Mesenteric fat pad (tissue), 1 donor: ENCODE measurements at places on chromosomes 1 and 21.

GRCh38 chr1:64875101-64875500 lies 91.2 kb downstream of the JAK1 start:
- DNase-seq: no peak

DNA sequence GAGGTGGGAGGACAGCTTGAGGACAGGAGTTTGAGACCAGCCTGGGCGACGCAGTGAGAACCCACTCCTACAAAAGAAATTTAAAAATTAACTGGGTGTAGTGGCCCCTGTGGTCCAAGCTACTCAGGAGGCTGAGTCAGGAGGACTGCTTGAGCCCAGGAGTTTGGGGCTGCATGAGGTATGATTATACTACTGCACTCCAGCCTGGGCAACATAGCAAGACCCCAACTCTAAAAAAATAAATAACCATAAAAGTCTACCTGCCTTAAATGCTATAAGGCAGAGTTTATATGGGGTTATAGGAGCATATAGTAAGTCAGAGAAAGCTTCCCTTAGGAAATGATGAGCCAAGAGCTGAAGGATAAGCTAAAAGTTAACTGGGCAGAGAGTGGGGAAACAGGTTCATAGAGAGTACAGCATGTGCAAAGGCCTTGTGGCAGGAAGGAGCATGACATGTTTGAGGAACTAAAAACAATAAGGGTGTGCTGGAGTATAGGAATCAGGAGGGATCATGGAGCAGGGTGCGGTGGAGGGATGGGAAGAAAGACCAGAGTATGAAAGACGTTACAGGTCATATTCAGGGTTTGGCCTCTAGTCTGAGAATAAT lies 68.3 kb downstream of the ADSS2 start:
- no peak for DNase-seq

- no peak for DNase-seq
Observed at GRCh38 chr1:186301448-186301847, 73.6 kb downstream of the TPR start.

DNA sequence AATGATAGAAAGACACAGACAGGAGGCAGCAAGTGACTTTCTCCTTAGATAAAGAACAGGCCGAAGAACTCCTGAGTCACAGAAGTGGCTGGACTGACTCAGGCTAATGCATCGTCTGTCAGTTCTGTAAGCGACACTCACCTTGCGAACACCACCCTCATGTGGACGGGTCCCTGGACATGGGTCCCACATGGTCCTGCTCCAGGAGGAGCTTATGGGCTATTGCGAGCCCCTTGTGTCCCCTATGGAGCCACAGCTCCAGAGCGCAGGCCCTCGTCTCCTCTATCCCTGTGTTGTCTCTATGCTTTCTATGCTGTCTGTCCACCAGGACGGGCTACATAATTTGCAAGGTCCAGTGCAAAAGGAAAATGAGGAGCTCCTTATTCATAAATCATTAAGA lies 85.8 kb downstream of the TRABD2B start:
- DNase-seq: no peak

- DNase-seq: no peak
Observed at GRCh38 chr1:8858112-8858668, 20.3 kb downstream of the ENO1 start.

DNA sequence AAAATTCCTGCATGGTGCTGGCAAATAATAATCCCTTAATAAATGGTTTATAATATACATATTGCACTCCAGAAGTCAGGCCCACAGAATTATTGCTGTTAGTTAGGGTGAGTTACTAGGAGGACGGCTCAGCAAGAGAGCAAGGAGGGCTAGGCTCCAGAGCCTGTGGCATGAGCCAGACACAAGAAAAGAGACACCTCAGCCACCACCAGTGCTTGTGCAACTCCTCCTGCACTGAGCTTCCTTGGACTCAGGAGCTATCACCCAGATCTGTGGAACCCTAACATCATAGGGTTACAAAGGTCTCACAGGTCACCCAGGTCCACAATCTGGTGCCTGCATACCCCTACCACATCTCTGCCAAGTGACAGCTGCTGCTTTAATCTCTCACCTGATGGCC lies 12.8 kb upstream of the LRRC8D start:
- DNase-seq: no peak

DNA sequence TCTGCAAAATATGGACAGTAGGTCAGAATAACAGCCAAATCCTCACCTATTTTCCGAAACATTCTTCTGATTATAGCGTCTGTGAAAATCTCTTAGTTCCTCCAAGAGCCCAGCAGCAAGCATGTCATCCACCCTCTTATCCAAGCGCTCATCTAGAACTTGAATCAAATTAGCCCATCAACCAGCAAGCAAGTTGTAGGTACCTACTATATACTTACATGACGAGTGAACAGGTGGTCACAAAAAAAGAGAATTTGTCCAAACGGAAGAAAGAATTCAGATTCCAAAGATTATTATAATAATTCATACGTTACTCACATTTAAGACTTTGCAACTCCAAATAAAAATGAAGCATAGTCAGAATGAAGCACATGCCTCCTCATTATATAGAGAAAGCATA lies 35.4 kb downstream of the TRIT1 start:
- DNase-seq: no peak

- DNase-seq: no peak
Observed at GRCh38 chr1:89873770-89874169, 52.9 kb downstream of the LRRC8D start.

GRCh38 chr1:187001198-187001889 lies 172.6 kb downstream of the PLA2G4A start:
- no peak for DNase-seq
